ENCODE measurements at places on chromosomes 13 and 19. TPM values are rescaled to one million over a fixed set of nuclear protein-coding genes. Genes with fewer than 3 reads are reported as not detected.

- no peak for DNase-seq
Observed at GRCh38 chr13:39672378-39673132, 17.1 kb downstream of the COG6 start.

- DNase-seq: no peak
Observed at GRCh38 chr13:54611390-54611789, 1582.8 kb downstream of the OLFM4 start.

DNA sequence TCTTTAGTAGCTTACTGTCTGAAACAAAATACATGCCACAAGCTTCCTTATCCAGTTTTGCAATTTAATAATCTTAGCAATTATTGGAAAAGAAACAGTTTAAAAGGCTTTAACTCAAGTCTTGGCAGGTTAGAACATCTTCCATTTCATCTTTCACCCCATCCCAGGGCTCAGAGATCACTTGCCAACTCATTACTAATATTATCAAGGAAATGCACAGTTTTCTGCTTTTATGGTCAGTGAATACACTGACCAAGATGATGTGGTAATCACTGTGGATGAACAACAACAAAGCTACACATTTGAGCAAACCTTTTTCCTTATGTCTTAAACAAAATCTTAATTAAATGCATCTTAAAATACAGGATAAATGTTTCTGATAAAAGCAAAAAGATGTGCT is 48.0 kb upstream of the ITM2B start:
- no peak for DNase-seq

- DNase-seq: no peak
Observed at GRCh38 chr13:94987081-94987480, 274.7 kb upstream of the SOX21 start.

- DNase-seq: no peak
Observed at GRCh38 chr19:17720440-17720839, 1.2 kb downstream of the MAP1S start.

DNA sequence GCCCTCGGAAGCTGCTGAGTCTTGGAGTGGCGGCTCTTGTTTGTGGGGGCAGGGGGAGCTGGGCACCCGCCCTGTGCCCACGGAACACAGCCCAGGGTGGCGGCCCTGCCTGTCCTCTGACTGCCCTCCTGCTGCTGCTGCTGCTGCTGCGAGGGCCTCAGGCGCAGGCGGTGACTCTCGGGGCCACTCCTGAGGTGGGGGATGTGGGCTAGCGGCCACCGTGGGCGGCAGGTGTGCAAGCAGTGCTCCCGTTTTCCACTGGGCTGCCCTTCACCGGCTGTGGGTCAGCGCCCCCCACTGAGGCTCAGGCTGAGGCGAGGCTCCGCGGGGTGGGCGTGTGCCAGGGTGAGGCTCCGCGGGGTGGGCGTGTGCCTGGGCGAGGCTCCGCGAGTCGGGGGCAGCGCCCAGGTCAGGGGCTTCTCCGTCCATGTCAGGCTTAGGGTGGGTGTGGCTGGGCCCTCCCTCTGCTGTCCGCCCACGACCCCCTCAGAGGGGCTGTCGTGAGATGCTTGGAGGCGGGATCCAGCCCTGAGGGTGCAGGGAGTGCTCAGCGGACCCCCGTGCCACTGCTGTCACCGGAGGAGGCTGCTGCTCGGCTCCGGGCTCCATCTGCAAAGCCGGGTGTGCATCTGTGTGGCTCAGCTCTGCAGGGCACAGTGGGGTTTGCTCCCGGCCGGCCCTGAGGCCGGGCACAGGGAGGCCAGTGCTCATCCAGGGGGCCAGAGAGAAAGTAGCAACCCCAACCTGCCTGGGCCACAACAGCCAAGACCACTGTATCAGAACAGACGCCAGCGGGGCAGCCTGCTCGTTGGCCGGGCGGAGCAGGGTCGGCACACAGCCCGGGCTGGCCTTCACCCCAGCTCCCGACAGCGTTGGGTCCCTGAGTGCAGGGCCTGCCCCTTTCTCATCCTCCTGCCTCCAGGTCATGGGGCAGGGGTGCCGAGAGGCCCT is 14.5 kb downstream of the CSNK1G2 start:
- no peak for DNase-seq

- DNase-seq: no peak
Observed at GRCh38 chr13:114152831-114153371, 20.5 kb upstream of the RASA3 start.

DNA sequence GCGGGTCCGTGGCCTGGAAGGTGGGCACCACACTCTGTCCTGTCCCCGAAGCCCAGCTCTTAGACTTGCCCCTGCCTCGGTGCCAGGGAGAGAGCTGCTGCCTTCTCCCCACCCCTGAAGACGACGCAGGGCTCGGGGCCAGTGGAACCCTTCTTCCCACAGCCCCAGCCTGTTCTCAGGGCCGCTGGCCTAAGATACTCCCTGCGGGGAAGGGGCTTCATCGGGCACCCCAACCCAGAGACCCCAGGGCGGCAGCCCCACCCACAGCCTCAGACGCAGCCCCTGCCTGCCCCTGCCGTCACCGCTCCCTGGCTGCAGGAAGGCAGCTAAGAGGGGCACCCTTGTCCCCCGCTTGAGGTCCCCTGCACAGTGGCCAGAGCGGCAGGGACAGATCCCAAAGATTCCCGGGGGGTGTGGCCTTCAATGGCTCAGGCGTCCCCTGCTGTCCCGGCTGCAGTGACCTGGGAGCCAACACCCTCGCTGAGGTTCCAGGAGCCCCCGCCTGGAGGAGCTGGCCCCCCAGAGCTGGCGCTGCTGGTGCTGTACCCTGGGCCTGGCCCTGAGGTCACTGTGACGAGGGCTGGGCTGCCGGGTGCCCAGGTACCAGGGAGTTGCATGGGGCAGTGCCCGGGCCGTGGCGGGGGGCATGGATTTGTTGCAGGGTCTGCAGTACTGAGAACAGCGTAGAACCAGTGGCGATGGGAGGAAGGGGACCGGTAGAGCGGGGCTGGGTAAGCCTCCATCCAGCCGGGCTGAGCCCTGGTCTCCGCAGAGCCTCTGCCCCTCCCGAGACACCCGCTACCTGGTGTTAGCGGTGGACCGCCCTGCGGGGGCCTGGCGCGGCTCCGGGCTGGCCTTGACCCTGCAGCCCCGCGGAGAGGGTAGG is 1.0 kb downstream of the AMH start:
- no peak for DNase-seq

DNA sequence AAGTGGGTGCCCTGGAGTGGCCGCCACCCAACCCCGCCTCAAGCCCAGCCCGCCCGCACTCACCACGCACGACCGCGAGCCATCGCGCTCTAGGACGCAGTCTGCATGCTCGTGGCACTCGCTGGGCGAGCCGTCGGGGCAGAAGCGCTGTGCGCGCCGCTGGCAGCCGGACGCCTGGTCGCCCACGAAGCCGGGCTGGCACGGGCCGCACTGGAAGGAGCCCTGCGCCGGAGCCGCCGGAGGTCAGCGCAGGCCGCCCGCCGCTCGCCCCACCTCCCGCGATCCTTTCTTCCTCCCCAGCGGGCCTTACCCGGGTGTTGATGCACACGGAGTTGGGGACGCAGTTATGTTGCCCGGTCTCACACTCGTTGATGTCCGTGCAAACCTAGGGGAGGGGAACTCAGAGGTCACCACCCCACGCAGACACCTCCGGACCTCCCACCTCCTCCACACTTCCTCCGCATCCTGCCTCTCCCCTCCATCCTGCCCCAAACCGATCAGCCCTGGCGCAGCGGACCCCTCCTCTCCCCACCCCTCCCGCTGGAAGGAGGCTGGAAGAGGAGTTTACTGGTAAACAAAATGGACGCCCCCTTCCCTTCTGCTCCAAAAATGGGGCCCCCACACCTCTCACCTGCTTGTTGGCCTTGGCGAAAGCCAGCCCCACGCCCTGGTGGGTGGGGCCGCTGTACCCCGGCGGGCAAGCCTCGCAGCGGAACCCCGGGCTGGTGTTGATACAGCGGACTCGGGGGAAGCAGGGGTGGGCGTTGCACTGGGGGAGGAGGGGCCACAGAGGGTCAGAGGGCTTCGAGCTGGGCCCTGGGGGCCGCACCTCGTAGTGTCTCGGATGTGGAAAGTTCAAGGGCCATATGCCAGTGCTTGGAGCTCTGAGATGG is 2.3 kb downstream of the COMP start:
- no peak for DNase-seq

- DNase-seq: no peak
Observed at GRCh38 chr13:20980430-20980829, 77.9 kb upstream of the XPO4 start.

GRCh38 chr19:38883286-38883685 is 5.2 kb upstream of the RINL start:
- DNase-seq: no peak

DNA sequence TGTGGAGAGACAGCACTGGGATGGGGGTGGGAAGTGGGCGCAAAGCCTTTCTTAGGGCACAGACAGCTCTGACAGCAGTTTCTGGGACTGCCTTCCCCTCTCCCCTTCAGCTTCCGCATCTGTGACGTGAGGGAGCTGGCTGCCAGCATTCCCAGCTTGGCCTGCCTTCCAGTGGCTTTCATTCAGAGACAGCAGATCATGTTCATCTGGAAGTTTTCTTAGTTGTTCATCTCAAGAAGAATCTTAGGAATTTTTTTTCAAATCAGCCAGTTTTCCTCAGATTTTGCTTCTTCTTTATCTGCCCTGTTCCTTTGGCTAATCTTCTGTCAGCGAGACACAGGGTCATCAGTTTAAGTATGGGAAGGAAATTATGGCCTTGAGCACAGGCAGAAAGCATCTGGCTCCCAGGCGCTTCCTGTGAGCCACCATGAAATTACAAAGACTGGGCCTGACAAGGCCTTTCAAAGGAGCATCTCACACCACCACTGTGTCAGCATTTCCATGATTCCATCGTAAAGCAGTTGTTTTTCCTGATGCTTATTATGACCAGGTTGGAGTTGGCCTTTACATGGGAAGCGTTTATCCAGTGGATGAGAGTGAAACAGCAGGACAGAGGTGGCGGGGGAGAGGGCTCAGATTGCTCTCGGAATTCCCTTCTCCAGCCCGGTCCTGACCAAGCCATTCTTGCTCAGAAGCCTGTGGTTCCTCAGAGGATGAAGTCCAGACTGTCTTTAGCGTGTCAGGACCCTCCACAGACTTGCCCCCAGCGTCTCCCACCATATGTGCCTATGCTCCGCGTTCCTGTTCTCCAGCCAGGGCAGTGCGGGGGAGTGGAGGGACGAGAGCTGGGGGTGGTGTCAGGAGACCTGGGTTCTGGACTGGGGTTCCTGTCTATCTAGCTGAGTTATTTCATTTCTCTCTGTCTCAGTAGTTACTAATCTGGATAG is 43.6 kb downstream of the ARHGAP35 start:
- DNase-seq: no peak

DNA sequence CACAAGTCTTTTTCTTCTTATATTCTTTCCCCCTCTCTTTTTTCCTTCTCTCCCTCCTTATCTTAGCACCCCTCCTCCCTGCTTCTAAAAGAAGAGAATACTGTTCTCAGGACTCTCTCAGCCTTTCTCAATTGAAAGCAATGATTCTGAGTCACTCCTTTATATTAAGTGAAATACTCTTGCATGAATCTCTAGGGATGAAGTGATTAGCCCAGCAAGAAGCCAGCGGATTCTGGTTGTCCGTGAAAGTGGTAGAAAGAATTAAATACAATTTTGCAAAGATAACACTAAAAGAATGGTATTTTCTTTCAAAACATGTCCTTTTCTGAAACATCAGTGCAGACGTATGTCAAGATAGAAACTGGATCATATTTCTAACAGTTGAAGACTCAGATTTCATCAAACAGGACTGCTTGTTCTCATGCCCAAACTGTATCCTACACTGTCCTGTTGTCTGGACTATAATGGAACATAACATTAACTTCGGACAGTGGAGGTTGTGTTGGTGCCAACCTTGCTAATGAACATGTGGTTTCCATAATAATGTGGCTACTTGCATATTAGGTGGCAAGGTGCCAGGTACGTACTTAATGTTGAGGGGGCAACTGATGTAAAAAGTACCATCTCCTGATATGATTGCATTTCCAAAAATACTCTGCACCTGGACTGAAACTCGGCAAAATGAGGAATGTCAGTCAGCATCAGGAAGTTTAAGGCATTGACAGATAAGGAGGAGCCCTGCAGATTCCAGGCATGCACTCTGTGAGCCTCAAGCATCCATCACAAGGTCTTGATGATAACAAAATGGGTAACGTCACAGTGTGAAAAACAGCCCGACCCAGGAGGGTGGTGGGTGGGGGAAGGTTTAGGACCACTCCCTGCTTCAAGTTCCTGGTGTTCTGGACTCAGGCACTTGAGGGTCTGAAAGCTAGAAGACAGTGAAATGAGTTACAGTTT is 357.2 kb downstream of the DLEU7 start:
- DNase-seq: no peak

DNA sequence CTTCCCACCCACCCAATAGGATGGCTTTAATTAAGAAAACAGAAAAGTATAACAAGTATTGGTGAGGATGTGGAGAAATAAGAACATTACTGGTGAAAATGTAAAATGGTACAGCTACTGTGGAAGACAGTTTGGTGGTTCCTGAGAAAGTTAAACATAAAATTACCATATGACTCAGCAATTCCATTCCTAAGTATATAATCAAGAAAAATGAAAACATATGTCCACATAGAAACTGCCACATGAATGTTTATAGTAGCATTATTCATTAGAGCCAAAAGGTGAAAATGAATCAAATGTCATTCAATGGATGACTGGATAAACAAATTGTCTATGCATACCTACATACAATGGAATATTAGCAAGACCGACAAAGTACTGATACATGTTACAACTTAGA is 16.9 kb downstream of the DZIP1 start:
- no peak for DNase-seq

DNA sequence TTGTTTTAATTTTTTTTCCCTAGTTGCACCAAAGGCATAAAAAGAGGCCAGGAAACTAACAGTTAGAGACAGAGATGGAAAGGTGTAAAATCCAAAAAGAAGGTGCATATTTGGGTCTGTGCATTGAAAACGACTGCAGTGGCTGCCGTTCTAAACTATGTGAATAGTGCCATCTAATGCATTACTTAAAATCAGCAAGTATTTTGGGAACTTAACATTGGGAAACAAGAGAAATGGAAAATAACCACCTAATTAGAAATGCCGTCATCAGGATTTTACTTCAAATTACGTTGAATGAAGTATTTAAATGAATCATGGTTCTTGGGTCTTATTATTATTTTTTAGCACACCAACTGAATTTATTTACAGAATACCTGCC is 189.5 kb upstream of the MIR17HG start:
- DNase-seq: no peak

GRCh38 chr13:85771856-85772255 is 27.4 kb downstream of the SLITRK6 start:
- no peak for DNase-seq

RFPL4A gene
- total RNA-seq: not detected

ZNF540 gene
- 0.53 TPM for total RNA-seq

URI1 gene
- 69.5 TPM for total RNA-seq

QPCTL gene
- 13.2 TPM for total RNA-seq

MEIS3 gene
- not detected for total RNA-seq

ZNF574 gene
- total RNA-seq: 19.9 TPM

CNMD gene
- not detected for total RNA-seq

SULT2A1 gene
- total RNA-seq: 0.11 TPM

KDELR1 gene
- total RNA-seq: 61.3 TPM

IGFL3 gene
- total RNA-seq: not detected
